ENCODE measurements at places on chromosomes 6 and 20. TPM values are rescaled to one million over a fixed set of nuclear protein-coding genes. Genes with fewer than 3 reads are reported as not detected.

Gene C6orf141
- 21.7 TPM for total RNA-seq

Gene RIMS1
- total RNA-seq: 0.41 TPM

Gene GTSF1L
- not detected for total RNA-seq

Gene TP53TG5
- total RNA-seq: not detected

DNA sequence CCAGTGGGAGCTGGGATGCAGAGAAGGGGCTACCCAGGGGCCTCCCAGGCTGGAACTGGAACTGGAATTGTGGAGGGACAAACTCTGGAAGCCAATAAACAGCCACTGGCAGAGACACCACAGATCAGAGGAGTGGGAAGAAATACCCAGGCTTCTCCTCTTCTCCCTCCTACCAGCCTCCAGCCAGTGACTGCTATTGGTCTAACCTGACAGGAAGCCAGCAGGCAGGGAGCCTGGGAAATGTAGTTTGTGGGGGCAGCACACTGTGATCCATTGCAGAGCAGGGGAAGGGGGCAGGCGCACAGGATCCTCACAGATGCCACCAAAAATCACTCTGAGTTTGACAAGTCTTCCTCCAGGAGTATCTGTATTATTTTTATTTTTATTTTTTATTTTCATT is 12.1 kb upstream of the MLN start:
- no peak for DNase-seq

DNA sequence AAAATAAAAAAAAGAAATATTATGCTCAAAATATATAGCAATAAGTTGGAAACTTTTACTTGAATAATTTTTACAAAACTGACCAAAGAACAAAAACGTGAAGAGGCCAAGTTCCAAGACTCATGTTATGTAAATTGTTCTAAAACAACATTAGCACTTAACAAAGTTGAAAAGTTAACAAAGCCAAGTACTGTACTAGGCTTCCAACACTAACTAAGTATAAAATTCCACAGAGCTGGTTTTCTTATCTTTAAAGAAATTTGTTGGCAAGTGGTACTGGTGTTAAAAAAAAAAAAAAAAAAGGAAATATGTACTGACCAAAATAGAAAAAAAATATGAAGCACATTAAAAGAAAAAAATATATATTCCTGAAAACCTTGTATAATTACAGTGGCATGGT is 127.8 kb downstream of the SLC16A10 start:
- DNase-seq: no peak

DNA sequence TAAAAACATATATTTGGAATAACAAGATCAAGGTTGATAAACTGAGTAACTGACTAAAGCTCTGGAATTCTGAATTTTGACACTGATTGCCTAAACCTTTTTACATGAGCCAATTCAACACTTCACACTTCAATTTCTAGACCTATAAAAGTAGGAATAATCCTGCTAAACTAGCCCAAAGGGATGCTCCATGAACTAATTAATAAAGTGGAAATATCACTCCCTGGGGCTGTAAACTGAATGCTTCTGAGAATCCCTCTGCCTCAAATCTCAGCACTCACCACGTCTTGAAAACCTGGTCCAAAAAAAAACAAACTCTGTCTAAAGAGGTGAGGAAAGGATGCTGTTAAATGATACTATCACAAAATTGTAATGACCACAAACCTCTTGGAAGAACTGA is 50.9 kb downstream of the DCDC2 start:
- DNase-seq: no peak

DNA sequence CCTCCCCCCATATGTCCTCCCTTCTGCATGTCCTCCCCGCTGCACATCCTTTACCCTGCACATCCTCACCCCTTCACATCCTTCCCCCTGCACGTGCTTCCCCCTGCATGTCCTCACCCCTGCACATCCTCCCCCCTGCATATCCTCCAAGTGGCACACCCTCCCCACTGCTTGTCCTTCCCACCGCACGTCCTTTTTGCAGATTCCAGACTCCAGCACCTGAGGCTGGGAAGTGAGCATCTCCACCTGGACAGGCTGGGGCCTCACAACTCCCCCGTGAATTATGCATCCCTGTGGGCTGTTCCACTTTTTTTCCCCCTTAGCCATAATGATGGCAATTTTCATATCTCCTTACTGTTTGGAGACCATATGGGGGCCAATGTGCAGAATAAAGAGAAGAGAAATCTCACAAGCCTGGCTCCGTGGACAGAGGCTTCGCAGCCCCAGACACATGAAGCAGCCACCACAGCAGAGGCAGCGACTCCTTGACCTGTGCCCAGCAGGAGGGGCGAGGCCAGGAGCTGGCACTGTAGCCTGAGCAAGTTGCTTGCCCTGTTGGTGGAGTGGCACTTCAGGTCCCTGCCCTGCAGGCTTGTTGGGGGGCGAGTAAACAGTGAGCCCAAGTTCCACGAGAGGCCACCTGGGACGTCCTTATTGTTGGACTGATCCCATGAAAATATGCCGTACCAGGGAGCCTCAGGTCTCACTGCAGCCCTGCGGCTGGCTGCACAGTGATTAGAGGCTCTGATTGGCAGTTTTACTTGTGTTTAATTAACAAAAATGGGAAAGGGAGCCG is 113.1 kb downstream of the SYNDIG1 start:
- DNase-seq: no peak

DNA sequence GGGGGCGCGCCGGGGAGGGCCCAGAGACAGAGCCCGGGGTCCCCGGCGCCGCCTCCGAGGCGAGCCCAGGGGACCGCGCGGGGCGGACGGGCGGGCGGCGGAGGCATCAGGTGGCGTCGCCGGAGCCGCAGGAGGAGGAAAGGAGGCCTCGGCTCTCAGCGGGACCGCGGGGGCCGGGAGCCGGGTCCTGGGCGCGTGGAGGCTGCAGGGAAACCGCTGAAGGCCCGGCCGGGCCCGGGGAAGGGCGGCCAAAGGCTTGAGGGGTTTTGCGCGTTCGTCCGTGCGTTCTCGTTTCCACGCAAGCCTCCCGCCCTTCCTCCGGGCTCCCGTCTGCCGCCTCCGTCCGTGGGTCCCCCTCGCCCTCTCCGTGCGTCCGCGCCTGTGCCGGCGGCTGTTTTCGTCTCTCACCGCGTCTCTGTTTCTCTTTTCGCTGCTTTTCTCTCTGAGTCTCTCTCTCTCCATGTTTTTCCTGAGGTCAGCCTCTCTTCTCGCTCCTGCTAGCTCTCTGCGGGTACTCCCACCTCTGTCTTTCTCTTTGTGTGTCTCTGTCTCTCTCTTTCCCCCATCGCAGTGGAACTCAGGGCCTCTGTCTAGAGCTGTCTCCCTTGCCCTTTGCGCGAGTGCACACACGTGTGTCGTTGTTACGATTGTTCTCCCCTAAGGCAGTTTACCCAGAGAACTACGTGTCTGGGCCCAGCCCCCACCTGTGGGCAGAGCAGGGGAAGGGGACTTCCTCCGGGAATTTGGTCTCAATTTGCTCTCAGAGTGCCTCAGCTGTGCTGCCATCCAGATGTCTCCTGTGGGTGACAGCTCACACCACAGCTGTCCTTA is 2.1 kb downstream of the IRF4 start:
- no peak for DNase-seq

- peak; percentile 41 for DNase-seq
Observed at GRCh38 chr6:45513213-45513618, 135.5 kb upstream of the SUPT3H start.

DNA sequence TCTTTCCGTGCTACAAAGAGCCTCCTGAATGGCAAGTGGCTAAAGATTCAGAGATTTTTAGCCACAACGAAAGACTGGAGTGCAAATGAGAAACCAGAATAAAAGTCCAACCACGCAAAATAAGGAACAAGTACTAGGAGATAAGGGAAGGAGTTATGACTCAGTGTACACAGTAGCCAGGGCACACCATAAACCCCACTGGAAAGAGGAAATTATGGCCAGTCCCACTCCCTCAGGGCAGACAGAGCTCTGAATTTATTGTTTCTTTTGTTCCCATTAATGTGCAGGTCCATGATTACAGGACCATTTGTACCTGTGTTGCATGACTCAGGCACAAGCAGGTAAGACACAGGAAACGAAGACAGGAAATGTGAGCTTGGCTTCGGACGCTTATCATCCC is 150.3 kb upstream of the PREP start:
- DNase-seq: peak; percentile 26
